CD4-positive, alpha-beta T cell treated with Interleukin-15 for 1 hour (primary cell): ENCODE measurements at places on chromosomes 16 and 17.

DNA sequence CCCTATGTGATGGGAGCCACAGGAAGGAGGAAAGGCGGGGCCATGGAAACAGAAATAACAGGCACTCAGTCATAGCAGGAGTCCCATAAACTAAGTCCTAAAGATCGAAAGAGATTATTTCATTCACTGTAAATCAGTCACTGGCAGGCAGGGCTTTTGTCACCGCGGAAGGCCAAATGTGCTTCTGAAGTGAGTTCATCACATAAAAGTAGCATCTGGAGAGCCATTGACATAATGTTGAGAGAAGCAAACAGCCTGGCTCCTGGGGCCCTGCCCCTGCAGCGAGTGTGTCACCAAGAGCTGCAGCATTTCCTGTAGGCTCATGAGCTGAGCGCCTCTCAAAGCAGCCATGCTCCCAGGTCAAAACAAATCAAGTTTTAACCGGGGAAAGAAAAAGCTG is 476.2 kb downstream of the HAPSTR1 start:
- no peak for DNase-seq

DNA sequence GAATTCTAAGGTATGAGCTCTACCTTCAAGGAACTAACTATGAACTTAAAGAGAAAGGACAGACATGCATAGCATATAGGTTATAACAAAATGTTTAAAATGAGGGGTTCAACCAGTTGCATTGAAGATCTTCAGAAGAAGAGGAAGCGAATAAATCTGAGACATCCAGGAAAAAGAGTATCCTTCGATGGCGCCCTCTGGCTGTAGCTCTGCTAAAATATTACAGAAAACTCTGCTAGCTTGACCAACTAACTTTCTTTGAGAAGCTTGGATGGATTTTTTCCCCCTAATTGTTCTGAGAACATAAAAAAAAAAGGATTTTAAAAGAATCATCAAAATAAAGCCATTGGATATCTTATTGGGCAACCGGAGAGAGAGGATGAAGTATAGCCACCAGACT is 659.9 kb upstream of the SOX9 start:
- no peak for DNase-seq

DNA sequence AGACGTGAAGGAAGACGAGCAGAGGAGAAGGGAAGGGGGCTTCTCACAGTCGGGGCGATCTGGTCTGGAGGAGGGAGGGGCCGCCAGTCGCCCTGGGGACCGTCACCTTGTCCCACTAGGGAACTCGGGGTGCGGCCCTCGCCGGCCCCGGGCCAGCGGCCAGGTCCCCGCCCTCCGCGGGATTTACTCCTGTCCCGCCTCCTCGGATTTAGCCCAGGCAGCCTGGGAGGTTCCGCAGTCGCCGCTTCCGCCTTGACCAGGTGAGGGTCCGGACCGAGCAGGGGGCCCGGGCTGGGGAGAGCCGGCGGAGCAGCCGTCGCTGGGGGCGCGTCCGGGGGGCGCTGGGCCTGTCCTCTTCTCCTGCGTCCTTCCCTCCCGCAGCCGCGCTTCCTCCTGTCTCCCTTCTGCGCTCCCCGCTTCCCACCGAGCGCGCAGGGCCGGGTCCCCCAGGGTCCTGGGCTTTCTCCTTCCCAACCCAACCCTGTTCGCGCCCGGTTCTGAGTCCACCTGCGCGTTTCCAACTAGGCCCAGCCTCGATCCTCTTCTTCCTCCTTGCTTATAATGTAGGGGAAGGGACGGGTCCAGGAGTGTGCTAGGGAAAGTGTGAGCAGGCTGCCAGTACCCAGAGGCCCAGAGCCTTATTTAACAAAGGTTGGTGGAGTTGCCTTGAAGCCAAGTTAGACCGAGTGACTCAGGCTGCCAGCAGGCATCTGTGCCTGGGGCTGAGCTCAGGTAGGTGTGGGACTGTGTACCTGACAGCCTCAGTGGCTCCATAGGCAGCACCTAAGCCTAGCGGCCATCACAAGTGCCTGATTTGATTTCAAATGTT is at the start of gene TNK1:
Gene TNK1 (plus strand): TSS at position 235 of the 829 bp plus-strand sequence. CDS start 1,838 bp downstream, outside the sequence.
- no peak for DNase-seq

DNA sequence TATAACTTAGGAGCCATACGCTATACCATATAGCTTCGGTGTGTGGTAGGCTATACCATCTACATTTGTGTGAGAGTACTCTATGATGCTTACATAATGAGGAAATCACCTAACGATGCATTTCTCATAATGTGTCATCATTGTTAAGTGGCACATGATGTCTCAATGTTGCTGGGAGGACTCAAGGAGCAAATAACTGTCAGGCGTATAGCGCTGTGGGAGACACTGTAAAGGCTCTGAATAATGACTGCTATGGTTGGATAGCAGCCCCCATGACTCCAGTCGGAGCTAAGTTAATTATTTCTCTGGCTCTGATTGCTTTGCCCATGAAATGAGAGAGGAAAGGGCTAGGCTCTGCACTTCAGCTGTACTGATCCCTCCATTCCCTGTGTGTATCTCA is 197.2 kb downstream of the RGS9 start:
- DNase-seq = no peak

- DNase-seq = peak; percentile 45
Observed at GRCh38 chr17:78748048-78748729, 33.9 kb downstream of the CYTH1 start.

- no peak for DNase-seq
Observed at GRCh38 chr16:14450846-14451245, 179.2 kb downstream of the PARN start.

DNA sequence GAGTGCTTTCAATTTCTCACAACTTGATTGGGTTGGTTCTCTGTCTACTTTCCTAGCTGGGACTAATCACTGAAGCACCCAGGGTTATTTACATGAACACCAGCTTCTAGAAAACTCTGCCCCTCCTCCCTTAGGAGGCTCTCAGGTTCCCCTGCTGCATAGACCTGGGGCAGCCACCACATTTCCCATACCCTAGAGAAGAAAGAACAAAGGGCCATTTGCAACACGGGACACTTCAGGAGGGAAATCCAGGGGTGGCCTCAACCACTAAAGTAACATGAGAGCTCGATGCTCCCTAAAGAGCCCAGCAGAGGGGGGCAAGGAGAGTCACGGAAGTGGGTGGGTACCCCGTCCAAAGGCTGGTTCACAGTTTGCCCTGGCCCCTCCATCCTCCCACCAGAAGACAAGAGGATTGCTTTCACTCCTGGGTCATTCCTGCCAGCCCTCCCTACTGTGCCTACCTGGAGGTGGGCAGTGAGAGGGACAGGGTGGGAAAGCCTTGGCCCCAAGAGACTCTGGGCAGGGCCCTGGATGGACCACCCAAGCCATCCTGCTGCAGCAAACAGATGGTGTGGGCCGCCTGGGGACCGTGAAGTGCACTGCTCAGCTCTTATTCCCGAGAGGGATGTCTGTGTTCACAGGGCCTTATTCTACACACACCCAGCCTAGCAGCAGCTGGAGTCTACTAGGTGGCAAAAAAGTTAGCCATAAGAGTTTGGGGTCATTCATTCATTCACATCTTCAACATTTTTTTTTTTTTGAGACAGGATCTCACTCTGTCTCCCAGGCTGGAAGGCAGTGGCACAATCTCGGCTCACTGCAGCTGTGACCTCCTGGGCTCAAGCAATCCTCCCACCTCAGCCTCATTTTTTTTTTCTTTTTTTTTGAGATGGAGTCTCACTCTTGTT is 392.1 kb downstream of the SOX9 start:
- no peak for DNase-seq

DNA sequence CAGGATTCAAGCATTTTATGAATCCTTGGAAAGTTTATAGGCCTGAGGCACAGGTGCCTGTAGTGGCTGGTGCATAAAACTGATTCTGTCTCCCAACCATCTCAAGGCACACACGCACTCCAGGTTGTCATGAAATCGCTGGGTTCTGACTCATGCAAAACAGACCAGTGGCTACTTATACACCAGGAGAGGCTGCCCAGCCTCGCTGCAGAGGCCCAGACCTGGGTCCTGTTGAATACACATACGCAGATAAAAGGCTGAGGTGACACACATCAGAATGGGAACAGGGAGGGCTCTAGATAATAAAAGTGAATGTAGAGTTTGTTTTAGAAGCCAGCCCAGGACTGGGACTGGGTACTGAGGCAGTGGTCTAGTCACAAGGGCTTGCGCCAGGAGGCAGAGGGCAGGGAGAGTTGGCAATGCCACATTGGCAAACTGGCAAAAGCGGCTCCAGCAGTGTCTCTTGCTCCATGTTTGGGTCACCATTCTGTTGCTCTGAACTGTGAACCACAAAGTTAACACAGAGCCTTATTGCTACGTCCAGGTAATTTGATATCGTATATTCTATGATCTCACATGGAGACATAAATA is 13.6 kb downstream of the OR1D5 start:
- DNase-seq = no peak

GRCh38 chr17:45764479-45764878 is 19.6 kb upstream of the CRHR1 start:
- DNase-seq = no peak

DNA sequence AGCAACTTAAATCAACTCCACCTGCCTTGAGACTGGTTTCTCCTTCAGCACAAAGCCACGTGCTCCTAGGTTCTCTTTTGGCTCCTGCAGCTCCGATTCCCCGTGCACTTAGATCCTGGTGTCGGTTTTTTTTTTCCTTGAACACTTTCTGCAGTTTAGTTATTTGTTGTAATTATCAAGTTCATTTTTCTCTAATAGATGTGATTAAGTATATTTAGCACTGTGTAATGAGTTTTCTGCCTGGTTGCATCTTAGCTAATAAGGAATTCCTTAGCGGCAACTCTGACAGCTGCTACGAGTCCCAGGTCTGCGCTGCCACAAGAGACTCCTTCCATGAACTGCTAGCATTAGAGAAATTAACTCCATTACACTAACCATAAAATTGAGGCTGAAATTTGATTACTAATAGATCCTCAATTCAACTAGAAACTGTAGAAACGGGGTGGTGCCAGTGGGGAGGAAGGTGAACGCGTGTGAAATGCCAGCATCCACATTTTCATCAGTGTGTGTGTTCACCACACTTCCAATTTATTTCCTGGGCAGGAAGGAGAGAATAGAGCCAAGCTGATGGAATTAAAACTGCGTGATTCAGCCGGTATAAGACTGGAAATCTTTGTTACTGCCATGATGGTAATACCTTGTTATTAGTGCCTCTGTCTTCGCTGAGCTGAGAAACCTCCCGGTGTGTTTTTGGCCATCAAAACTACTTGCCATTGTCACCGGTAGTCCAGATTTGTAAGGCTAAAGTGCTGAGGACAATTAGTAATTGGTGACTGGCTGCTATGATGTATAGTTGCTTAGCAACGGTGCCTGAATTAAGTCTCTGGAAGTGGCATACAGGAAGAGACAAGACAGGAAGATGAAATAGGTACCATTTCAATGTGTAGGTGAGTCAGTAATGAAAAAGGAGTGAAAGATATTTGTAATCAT is 232.4 kb downstream of the IRX3 start:
- DNase-seq = no peak

DNA sequence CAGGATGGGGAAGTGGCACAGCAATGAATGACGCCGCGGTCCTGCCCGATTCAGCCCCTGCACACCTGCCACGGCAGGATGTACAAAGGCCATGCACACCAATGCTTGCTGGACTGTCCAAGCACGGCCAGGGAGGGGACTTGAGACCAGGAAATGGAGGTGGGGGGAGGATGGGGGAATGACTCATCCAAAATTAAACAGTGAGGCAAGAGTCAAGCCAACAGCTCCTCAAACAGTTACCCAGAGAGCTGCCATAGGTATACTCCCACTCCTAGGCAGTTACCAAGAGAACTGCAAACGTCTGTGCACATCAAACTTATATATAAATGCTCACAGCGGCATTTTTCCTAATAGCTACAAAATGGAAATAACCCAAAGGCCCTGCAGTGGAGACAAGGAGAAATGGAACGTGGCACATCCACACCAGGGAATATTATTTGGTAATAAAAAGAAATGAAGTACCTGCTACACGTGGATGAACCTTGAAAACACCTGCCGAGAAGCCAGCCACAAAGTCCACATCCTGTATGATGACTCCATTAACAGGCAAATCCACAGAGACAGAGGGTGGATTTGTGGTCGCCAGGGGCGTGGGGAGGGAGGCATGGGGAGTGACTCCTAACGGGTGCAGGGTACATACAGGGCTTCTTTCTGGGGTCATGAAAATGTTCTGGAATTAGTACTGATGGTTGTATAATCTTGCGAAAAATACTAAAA is 54.1 kb downstream of the VAC14 start:
- no peak for DNase-seq

DNA sequence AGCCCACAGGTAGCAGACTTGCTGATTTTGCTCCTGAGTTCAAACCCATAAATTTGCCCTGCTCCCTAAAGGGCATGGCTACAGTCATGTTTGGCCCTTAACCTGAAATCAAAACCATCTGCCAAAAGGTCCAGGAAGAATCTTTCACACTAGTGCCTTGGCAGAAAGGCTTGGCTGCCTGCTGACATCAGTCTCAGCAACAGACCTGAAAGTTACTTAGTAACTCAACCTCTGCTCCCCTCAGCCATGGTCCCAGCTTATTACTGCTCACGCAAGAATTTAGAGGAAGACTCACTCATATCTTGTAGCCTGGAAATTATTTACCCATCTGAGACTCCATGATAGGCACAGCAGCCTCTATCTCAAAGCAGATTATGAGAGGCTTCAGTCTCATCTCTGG is 98.0 kb upstream of the KIF2B start:
- no peak for DNase-seq

GRCh38 chr17:75266316-75267152 is 4.5 kb downstream of the MIF4GD start:
- no peak for DNase-seq

DNA sequence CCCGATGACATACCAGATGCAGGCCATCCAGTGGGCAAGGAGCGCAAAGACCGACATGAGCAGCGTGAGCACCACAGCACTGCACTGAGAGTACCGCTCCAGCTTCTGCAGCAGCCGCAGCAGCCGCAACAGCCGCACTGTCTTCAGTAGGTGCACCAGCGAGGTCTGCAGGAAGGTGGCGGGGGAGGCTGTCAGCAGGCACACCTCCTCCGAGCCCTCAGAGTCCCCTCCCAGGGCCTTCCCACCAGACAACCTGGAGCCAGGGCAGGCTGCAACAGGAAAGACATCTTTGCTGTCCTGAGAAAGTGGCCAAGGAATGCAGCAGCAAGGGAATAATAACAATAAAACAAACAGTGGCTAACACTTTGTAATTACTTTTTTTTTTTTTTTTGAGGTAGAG is 9.1 kb downstream of the KCNH4 start:
- no peak for DNase-seq

DNA sequence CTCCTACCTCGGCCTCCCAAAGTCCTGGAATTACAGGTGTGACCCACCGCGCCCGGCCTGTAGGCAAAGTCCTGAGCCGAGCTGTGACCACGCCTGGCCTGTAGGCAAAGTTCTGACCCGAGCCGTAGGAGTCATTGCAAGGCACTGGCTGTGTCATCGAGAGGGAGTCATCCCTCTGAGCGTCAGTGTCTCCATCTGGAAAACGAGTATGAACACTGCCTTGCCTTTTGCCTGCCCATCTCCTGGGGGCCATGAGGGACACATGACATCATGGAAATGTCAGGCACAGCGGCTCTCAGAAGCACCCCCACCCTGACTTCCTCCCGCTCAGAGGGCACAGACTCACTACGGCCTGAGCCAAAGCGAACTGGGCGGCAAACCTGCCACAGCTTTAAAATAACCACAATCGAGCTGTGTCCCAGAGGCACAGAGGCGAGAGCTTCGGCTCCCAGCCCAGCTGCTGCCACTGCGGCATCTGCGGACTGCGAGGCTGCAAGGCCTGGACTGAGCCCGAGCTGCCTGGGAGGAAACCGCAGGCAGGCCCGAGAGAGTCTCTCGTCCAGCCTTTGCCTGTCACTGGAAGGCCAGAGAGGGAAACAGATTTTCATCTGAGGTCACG is 50.8 kb downstream of the RPH3AL start:
- DNase-seq = no peak

GRCh38 chr17:16467044-16467443 is 24.9 kb downstream of the LRRC75A start:
- DNase-seq = no peak
